CD4-positive, alpha-beta memory T cell (primary cell): ENCODE measurements at places on chromosomes 3 and 15. TPM values are rescaled to one million over a fixed set of nuclear protein-coding genes. Genes with fewer than 3 reads are reported as not detected.
A peak's percentile ranks its signal among the peaks of the same experiment; 100 is the strongest.

GRCh38 chr3:116029266-116029665 lies 406.0 kb downstream of the GAP43 start:
- DNase-seq: no peak

The PEX5L gene
- polyA plus RNA-seq: 0.06 TPM

DNA sequence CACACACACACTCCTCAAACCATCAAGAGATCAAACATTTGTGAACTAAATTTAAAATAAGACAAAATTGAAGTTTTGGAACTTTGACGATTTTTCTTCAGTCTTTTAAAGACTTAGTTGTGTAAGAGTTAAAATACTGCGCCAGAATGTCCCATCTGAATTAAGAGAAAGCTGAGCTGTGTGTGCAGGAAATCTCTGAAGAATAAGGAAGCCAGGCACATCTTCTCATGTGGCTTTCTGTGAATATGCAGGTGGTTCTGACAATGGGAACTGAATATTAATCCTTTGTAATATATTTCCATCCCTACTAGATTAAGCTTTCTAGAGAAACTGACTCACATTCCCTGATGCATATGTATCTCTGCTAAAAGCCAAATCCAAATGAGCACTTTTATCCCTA lies 60.1 kb upstream of the ICE2 start:
- no peak for DNase-seq

GRCh38 chr3:40653001-40653400 lies 128.2 kb downstream of the ZNF621 start:
- no peak for DNase-seq

DNA sequence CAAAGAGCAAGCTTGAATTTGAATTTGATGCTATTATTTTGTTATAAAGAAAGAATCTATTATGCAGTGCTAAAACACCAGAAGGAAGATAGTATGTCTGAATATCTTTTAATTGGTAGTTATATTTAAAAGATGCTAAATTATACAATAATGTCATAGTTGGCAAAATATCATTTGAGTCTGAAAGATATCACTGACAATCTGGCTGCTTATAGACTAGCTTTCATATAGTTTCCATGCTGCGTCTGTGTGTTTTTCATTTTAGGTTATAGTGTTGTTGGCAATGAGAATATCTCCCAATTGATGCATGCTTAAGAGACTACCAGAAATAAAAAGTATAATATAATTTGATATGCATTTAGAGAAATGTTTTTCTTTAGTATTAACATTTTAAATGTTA lies 142.9 kb downstream of the NEO1 start:
- DNase-seq: no peak

The SOX14 gene
- polyA plus RNA-seq: not detected

DNA sequence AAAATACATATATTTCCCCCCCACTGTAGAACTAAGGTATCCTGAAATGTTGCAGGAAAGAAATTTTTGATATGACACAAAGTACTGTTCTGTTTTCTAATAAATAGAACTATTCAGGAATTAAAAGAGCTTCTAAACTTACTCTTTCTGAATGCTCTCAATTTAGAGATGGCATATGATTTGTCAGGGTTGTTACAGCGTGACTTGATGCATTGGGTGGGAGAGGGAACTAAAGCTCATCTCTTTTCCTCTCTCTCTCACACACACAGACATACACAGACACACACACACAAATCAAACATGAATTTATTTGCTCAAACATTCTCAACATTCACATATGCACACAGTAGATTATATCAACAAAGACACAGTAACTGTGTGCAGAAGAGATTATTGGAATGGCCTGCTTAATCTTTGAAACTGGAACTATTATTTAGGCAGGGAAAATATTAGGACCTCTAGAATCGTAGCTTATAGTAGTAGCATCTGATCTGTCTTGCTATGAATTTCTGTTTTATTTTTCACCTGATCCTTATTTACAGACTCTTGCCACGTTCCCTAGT lies 807.4 kb upstream of the GBE1 start:
- no peak for DNase-seq

DNA sequence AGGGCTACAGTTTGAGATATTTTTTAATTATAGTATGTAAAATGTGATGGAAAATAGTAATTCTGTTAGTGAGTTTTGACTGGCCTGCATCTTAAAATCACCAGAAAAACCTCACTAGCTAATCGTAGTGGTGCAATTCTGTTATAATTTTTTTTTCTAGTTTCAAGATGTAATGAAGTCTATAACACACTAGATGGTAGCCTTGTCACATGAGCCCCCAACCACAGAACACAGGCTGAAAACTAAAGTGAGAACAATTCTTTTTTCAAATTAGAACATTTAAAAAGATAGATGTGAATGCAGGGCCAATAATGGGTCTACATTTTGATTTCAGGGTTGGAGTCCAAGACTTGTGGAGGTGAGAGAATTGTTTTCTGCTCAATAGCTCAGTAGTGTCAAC lies 83.3 kb upstream of the KCNH8 start:
- peak; percentile 20 for DNase-seq
